Umbilical cord (tissue), 2 donors: ENCODE measurements at places on chromosomes 12 and 14. TPM values are rescaled to one million over a fixed set of nuclear protein-coding genes. Genes with fewer than 3 reads are reported as not detected.
A peak's percentile ranks its signal among the peaks of the same experiment; 100 is the strongest.

- DNase-seq = no peak
Measured at GRCh38 chr12:12642916-12643315, 31.2 kb downstream of the CREBL2 start.

- DNase-seq = peak; percentile 83
Measured at GRCh38 chr14:51653079-51653774, 1.5 kb downstream of the FRMD6 start.

The CCDC196 gene
- 1.9 TPM for total RNA-seq

- no peak for DNase-seq
Measured at GRCh38 chr12:38954238-38954873, 49.0 kb upstream of the CPNE8 start.

- DNase-seq = no peak
Measured at GRCh38 chr12:9706086-9706685, 26.7 kb downstream of the CLECL1 start.

The TAS2R10 gene
- total RNA-seq = 2.6 TPM

GRCh38 chr12:130281153-130281799, 56.4 kb upstream of the PIWIL1 start:
- DNase-seq = no peak

The NXPH4 gene
- total RNA-seq = not detected

DNA sequence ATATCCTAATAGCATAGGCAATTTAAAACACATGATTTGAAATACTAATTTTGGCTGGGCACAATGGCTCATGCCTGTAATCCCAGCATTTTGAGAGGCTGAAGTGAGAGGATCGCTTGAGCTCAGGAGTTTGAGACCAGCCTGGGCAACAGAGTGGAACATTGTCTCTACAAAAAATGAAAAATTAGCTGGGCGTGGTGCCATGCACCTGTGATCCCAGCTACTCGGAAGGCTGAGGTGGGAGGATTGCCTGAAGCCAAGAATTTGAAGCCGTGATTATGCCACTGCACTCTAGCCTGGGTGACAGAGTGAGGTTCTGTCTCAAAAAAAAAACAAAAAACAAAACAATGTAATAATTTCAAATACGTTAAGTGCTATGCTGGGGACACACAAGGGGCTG, 83.3 kb downstream of the SSPN start:
- no peak for DNase-seq

The TIMM9 gene
- 33.5 TPM for total RNA-seq

GRCh38 chr14:61417141-61417540, 95.8 kb downstream of the PRKCH start:
- no peak for DNase-seq

The CFAP54 gene
- total RNA-seq = 17.1 TPM

- peak; percentile 47 for DNase-seq
Measured at GRCh38 chr12:76784600-76785051, 20.7 kb downstream of the ZDHHC17 start.

DNA sequence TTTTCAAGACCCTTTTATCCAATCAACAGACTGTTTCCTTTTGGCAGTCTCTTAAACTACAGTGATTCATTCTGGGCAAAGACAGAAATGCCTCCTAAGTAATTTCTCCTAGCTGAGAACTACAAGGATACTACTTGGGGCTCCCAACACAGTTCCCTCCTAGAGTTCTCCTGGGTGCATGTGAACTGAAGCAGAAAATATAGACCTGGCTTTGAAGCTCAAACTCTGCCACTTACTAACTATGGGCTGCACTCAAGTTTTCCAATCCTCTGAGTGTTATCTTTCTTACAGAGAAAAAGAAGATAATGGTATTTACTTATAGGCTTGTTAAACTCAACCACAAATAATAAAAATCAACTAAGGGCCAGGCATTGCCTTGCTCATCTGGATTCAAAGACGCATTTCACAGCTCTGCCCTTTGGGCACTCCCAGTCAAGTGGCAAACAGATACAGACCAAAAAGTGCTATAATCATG, 97.6 kb downstream of the EFCAB11 start:
- DNase-seq = peak; percentile 33

DNA sequence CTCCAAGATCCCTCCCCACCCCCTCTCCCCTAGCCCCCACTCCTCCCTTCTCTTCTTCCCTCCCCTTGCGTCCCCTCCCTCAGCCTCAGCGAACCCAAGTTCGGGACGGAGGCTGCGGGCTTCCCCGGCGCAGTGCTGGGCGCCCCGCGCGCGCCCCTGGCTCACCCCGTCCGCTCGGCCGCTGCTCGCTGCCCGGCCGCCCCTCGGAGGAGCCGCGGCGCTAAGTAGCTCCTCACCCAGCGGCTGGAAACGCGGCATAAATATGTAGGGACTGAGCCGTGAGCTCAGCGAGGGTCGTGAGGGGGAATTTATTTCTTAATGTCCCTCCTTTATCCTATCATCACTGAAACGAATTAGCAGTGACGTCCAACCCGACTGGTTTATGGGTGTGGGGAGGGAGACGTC, at the start of gene NOS1:
TSS of gene NOS1 (minus strand) at position 280 of the 405 bp plus-strand sequence. CDS start 30,557 bp downstream, outside the sequence.
- DNase-seq = no peak

The BIN2 gene
- total RNA-seq = 4.6 TPM

The TRMT5 gene
- total RNA-seq = 11.3 TPM

- DNase-seq = no peak
Measured at GRCh38 chr12:41286426-41286825, 98.3 kb downstream of the PDZRN4 start.

The GPRC5A gene
- 42.1 TPM for total RNA-seq

DNA sequence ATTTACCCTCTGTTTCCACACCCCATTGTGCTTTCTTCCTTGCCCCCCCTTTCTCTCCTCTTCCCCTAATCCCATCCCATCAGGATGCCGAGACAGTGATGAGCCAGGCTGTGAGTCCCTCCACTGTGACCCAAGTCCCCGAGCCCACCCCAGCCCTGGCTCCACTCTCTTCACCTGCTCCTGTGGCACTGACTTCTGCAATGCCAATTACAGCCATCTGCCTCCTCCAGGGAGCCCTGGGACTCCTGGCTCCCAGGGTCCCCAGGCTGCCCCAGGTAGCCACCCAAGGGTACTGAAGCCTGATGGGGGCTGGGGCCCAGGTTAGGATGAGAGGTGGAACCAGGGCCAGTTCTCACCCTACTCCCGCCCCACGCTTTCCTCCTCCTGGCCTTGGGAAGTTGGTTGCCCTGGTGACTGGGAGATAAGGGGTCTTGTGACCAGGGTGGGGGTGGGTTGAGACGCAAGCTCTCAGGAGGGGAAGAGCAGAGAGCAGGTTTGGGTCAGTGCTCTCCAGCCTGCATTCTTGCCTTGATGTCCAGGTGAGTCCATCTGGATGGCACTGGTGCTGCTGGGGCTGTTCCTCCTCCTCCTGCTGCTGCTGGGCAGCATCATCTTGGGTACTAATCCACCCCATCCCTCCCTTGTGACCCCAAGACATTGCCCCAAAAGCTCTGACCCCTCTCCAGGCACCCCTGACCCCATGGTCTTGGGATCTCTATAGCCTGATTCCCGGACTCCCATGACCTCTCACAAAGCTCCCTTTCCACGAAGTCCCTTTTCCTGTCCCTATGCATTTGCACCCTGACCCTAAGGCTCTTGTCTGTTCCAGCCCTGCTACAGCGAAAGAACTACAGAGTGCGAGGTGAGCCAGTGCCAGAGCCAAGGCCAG, 1.2 kb downstream of the AMHR2 start:
- DNase-seq = no peak

DNA sequence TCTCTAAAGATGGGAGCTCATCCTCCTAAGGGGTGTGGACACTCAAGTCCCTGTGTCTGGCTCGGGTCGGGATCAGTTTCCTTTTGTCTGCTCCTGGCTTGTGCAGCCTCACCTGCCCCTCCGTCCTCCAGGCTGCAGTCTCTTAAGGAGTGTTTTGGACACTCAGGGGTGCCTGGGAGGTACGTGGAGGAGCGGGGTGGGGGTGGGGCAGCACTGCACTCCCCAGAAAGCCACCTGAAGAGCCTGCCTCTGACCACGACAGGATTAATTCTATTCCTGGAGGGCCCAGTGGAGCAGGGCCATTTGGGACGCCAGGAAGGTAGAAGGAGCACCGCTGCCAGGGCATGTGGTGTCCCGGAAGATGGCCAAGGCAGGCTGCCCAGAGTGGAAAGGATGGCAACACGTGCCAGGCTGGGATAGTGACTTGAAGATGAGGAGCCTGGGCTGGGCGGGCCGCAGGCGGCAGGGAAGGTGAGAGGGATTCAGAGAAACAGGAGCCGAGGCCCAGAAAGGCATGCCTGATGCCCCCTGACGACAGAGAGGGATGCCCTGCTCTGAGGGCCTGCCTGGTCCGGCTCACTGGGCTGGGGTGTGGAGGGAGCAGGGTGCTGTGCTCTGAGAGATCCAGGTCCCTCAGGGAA, 14.8 kb upstream of the LRTM2 start:
- no peak for DNase-seq

DNA sequence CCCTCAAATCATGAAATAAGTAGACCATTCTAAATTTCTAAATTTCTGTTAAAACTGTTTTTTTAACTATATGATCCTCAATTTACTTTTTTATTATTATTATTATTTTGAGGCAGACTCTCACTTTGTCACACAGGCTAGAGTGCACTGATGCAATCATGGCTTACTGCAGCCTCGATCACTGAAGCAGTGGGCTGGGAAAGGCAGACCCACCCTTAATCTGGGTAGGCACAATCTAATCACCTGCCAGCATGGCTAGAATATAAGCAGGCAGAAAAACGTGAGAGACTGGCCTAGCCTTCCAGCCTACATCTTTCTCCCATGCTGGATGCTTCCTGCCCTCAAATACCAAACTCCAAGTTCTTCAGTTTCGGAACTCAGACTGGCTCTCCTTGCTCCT, 2.3 kb downstream of the ERO1A start:
- DNase-seq = no peak

The DAD1 gene
- 160 TPM for total RNA-seq

The KLRG1 gene
- total RNA-seq = 12.3 TPM

- no peak for DNase-seq
Measured at GRCh38 chr12:105419606-105420005, 89.1 kb downstream of the C12orf75 start.

The MSRB3 gene
- total RNA-seq = 192 TPM

The TMEM229B gene
- total RNA-seq = 1.9 TPM

- peak; percentile 26 for DNase-seq
Measured at GRCh38 chr12:132827763-132828703, 636 bp downstream of the GOLGA3 start.

The CCDC38 gene
- total RNA-seq = 20.9 TPM

The CD69 gene
- total RNA-seq = 5.1 TPM
